ENCODE measurements at places on chromosomes 5 and 9. TPM values are rescaled to one million over a fixed set of nuclear protein-coding genes. Genes with fewer than 3 reads are reported as not detected.

Gene LRRC19
- polyA plus RNA-seq: 13.4 TPM

Gene SEMA6A
- 59.3 TPM for polyA plus RNA-seq

Gene PCDHGA2
- 6.0 TPM for polyA plus RNA-seq

Gene SPAG8
- 7.0 TPM for polyA plus RNA-seq

Gene ST8SIA4
- polyA plus RNA-seq: 5.7 TPM

Gene SMIM33
- not detected for polyA plus RNA-seq

Gene NXNL2
- 1.8 TPM for polyA plus RNA-seq

Gene PARP8
- polyA plus RNA-seq: 18.7 TPM

Gene GABRA1
- not detected for polyA plus RNA-seq

Gene CCDC112
- polyA plus RNA-seq: 21.2 TPM

Gene ARHGEF37
- 5.2 TPM for polyA plus RNA-seq

Gene PCAT7
- 0.50 TPM for polyA plus RNA-seq

Gene RAB3C
- polyA plus RNA-seq: 1.9 TPM

Gene PCDHA9
- polyA plus RNA-seq: not detected

Gene TMEM252
- polyA plus RNA-seq: 12.6 TPM

Gene LHX6
- polyA plus RNA-seq: 3.3 TPM

Gene CARTPT
- polyA plus RNA-seq: not detected

All from right renal cortex interstitium (tissue), 3 donors.